SW480 (cell line): ENCODE measurements at places on chromosomes 4 and X.

- no peak for DNase-seq
Measured at GRCh38 chr4:88734403-88734949, 36.8 kb upstream of the NAP1L5 start.

DNA sequence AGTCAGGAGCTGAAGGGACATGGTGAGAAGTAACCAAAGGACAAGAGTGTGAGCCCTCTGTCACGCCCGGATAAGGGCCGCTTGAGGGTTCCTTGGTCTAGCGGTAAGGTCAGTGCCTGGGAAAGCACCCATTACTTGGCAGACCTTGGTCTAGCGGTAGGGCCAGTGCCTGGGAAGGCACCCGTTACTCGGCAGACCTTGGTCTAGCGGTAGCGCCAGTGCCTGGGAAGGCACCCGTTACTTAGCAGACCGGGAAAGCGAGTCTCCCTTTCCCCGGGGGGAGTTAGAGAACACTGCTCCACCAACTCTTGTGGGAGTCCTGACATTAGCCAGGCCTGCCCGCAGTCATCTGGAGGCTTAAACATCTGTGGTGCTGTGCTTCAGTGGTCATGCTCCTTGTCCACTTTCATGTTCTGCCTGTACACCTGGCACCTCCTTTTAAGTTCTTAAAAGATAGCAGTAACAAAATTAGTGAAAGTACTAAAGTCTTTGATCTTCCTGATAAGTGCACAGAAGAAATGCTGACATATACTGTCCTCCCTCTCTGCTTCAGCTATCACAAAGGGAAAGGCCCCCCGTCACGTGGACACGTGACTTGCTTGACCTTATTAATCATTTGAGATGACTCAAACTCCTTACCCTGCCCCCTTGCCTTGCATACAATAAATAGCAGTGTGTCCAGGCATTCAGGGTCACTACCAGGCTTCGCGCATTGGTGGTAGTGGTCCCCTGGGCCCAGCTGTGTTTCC lies 9.3 kb upstream of the SEC24B start:
- DNase-seq: no peak

DNA sequence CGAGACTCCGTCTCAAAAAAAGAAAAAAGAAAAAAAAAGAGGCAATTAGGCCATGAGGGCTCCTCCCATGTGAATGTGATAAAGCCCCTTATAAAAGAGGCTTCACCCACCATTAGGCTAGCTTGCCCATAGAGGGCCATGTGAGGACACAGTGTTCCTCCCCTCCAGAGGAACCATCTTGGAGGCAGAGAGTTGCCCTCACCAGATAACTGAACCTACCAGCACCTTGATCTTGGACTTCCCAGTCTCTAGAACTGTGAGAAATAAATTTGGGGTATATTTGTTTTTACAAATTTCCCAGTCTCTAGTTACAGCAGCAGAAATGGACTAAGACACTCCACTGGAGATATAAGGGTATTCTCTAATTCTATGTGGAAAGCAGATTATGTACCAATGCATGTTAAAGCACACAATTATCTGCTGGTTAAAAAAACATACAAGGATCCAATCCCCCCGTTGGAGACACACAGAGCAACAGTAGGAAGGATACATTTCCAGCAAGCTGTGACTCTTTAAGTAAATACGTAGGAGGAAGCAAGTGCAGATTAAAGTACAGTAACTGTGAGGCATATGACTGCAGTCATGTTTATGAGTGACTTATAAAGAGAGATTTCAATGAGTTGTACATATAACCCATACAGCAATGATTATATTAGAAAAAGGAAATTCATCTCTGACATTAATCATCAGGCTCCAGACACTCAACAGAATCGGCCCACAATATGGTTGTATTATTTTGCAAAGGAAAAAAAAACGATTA lies 21.4 kb downstream of the SH3RF1 start:
- DNase-seq: no peak

DNA sequence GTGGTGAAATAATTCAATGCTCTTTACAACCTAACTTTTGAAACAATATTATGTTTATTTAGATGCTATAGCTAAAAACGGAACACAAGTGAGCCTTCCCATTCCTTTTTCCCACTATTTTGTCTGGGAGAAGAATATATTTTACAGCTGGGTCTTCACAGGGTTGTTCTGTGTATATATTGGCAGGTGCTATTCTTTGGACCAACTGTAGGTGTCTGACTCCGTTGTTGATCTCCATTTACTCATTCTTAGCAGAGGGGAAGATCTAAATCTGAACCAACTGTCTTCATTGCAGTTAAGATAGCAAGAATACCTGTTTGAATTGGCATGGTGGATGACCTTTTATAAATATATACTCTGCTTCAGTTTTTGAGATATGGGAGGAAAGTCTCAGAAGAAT lies 257.4 kb downstream of the CFAP299 start:
- peak; percentile 5 for DNase-seq

GRCh38 chr4:100826067-100826466 lies 308.2 kb upstream of the EMCN start:
- DNase-seq: no peak

DNA sequence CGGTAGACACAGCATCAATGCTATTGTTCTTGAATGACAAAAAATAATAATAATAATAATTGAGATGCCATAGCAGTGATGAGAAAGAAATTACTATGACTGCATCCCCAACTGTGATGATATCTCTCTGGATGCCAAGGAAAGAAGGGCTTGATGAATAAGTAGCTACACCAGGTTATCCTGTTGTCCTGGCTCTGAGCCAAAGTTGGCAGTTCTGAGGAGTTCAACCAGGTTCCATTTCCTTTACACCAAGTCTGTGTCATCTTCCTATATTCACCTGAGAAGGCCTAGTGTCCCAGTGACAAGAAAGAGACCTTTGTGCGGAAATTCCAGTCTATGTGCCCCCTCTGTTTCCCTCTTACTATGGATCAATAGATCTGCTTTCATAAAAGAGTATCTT lies 3.4 kb upstream of the MAML3 start:
- DNase-seq: no peak

- DNase-seq: no peak
Measured at GRCh38 chr4:73734530-73735001, 5.8 kb upstream of the CXCL8 start.

DNA sequence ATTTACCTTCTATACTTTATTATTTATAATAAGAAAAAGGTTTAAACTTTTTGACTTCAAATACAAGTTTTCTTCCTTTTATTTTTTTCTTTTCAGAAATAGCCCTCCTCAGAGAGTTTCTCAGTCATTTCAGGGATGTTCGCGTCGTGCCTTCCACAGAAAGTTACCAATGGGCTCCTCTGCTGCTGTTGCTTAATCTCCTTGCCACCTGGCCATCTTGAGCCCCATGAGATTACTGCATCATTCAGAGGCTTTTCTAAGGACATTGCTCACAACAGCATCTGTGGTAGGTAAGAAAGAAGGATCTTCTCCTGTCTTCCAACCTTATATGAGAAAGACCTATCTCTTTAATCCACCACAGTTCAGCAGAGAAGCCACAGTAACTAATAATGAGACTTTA lies 1361.9 kb upstream of the ADGRL3 start:
- DNase-seq: no peak

DNA sequence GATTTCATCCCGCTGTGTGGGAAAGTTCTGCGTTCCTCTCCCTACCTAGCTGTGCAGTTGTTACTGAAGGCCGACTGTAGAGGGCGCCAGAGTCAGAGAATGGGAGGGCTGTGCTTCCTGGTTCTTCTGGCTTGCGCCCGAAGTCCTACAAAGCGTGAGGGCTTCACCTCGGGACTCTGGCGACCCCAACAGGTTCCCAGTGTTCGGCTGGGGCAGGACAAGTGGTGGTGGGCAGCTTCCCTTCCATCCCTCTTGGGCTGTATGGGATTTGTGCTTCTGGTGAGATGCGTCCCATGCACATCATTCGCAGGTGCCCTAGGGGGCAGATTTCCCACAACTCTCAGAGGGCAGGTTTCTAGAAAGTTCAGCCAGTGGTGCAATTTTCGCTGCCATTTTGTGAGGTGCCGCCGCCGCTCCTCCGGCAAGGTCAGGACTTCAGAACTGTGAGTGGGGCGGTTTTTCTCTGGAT lies 27.3 kb downstream of the CT45A1 start:
- peak; percentile 28 for DNase-seq

DNA sequence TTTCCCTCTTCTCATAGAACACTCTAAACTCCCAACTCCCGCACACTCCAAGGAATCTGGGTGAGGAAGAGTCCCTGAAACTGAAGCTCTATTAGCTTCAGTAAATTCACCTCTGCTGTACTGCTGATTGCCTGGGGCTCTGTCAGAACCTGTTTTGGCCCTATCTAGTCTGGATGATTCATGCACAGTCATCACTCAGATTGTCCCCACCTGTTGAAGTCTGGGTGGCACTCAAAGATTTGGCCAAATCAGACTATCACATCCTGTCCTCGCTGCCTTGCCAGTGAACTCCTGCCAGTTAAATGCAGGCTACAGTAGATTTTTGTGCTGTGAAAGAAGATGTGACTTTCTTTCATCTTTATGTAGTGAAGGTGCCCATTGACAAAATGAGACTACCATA lies 63.5 kb upstream of the EMCN start:
- no peak for DNase-seq

DNA sequence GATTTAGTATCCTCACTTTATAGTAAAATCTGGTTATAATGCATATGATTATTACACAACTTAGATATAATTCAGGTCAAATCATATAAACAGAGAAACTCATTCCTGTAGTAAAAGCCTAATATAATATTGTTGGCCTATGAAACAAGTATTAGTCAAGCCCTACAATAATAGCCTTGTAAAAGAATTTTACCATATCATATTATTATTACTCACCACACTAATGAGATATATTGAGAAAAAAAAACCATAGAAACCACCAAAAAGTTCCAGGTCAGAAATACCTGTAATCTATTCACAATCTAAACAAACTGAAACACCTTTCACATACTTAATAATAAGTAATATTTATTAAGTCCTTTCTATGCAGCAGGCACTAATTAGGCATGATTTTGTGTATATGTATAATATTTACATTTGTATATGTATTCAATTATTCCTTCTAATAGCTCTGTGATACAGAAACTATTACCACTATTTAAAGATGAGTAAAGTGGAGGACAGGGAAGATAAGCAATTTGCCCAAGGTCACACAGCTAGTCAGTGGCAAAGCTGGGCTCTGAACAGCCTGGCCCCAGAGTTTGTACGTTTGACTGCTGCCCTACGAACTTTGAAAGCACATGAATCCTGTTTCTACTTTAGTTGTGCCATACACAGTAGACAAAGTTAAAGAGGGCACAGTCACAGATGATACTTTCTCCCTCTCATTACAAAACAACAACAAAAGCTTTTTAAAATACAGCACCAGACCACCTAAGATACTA lies 9.0 kb downstream of the ZNF827 start:
- no peak for DNase-seq

- peak; percentile 7 for DNase-seq
Measured at GRCh38 chrX:109384699-109385098, 97.2 kb downstream of the GUCY2F start.

- DNase-seq: no peak
Measured at GRCh38 chr4:155616117-155616516, 50.5 kb upstream of the GUCY1A1 start.
